ENCODE measurements at places on chromosomes 7 and 10.

DNA sequence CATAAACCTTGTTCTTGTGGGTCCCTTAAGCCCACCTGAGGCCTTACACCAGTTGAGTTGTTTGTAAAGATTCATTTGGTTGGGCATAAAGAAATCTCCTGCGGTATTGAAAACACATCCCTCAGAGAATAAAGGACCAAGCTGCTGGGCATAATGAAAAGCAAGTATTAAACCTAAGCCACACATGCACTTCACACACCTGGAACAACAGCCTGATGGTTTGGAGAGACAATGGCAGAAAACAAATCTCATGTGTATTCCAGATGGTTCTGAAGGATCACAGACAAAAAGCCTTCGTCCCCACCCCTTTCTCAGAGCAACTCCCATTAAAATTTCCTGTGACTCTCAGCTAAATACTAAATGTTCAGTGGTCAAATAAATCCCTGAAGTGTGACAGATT is 44.2 kb downstream of the FEZF1 start:
- no peak for DNase-seq

GRCh38 chr10:67788028-67788886 is 49.7 kb downstream of the DNAJC12 start:
- peak; percentile 55 for DNase-seq

- no peak for DNase-seq
Measured at GRCh38 chr10:92913973-92914372, 65.7 kb downstream of the EXOC6 start.

DNA sequence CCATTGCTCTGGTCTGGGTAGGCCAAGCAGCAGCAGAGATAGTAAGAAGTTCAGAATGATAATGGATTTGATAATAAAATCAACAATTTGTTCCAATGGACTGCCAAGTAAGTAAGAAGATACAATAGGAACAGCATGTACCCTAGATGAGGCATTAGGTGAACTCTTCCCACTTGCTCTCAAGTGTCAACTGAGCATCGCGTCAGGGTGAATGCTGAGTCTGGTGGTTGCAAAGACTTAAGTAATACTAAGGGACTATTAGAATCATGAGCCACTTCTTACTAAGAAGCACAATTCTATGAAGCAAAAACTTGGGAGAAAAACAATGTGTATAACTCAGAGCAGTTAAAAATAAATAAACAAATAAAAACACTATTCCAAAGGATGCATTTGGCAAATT is 54.5 kb downstream of the LRRN3 start:
- no peak for DNase-seq

- no peak for DNase-seq
Measured at GRCh38 chr7:5423306-5423975, at the start of gene TNRC18. TSS of gene TNRC18 (minus strand) at chr7:5423834. CDS start at chr7:5421246, 2,588 bp downstream.

- no peak for DNase-seq
Measured at GRCh38 chr10:37947526-37947925, 28.9 kb downstream of the ZNF25 start.

DNA sequence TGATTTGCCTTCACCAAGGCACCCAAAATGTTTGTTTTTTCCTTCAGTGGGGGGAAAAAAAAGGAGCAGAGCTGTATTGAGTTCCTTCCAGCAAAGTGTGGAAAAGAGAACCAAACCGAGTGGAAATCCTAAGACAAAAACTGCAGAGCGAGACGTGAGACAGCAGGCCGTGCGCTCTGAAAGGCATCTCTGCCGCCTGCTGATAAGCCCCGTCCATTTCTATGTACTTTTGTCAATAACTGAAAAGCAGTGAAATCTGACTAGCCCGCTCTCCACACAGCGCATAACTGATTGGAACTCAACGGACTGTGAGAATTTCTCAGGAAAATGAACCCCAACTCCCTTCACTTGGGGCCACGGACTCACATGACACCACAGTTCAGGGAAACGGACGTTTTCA is 83.2 kb downstream of the COBL start:
- DNase-seq = no peak

GRCh38 chr7:105021967-105022366 is 8.0 kb downstream of the KMT2E start:
- DNase-seq = no peak

DNA sequence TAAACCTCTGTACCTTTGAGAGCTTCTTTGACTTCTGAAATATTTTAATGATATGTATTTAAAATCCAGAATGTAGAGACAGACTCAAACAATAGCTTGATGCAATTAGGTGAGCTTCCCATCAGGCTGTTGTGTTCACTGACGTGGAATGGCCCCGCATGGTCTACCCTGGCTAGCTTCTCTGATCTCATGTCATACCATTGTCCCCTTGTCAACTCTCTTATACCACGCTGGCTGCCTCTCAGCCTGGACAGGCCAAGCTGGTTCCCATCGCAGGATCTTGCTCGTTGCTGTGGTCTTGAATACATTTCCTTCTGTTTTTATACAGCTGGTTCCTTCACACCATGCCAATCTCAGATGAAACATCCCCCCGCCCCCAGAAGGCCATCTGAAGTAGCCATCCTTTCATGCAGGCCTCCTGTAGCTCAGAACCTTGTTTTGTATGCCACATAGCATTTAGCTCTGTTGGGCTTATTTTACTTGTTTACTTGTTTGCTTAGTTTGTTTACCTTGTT is 84.2 kb downstream of the FANK1 start:
- DNase-seq = no peak

GRCh38 chr10:116076621-116077020 is 196.4 kb downstream of the GFRA1 start:
- no peak for DNase-seq

- peak; percentile 90 for DNase-seq
Measured at GRCh38 chr7:116173051-116174028, 37.0 kb upstream of the TES start.

GRCh38 chr10:76902949-76903348 is 734.7 kb downstream of the KCNMA1 start:
- peak; percentile 31 for DNase-seq

DNA sequence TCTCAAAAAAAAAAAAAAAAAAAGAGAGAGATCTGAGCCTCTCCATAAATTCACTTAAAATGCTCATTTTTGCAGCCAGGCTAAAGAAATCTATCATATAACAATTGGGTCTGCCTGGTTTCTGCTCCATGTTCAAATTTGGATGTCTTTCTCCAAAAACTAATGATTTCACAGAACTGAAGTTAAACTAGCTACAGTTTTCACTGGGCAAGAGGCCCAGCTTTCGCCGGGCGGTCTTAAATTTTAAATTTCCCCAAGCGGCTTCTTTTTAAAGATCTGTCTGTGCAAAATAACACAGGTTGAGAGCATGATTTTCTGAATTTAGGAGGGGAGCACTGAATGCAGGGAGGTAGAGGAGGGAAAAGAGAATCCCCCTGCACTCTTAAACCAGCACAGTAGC is 603.4 kb downstream of the KCNMA1 start:
- DNase-seq = no peak

DNA sequence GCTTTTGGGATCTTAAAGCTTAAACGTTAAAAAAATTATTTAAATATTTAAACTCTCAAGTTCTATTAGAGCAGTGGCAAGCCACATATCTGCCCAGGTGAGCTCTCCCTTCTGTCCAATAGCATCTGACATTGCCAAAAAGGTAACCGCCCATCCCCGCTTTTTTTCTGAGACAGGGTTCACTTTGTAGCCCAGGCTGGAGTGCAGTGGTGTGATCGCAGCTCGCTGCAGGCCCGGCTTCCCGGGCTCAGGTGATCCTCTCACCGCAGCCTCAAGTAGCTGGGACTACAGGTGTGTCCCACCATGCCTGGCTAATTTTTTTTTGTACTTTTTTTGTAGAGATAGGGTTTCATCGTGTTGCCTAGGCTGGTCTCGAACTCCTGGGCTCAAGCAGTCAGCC is 83.2 kb downstream of the RBM33 start:
- DNase-seq = no peak

DNA sequence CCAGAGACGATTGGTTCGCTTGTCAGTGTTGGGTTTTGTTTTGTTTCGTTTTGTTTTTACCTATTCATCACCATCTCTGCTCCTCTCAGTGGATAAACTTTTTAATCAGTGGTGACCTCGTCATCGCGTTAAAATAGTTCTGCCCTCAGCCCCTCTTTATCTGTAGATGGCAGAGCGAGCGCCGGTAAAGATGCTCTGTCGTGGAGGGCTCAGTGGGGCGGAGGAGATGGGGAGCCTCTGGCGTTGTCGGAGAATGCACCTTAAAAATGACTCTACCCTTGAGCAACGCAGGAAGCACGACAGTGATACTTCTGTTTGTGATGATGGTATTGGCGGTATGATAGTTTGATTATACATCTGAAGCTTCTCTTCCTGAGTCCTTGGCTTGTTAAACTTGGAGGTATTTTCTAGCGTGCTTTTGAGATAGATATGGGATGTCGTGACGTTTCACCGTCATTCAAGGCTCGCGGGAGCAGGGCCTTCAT is 554 bp downstream of the CSGALNACT2 start:
- peak; percentile 45 for DNase-seq

DNA sequence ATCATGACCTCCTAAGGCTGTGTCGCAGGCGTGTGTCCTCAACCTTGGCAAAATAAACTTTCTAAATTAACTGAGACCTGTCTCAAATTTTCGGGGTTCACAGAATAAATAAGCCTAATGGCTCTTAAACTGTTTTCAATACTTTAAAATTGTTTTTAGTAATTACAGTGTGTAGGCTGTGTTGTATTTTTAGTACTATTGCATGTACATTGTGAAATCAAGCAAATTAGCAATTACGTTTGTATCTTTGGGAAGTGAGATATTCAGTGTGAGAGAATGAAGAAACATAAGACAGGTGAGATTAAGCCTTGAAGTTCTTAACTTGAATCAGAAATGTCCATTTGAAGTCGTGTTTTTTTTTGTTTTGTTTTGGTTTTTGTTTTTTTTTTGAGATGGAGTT is 4.8 kb upstream of the AKR1B10 start:
- DNase-seq = no peak

DNA sequence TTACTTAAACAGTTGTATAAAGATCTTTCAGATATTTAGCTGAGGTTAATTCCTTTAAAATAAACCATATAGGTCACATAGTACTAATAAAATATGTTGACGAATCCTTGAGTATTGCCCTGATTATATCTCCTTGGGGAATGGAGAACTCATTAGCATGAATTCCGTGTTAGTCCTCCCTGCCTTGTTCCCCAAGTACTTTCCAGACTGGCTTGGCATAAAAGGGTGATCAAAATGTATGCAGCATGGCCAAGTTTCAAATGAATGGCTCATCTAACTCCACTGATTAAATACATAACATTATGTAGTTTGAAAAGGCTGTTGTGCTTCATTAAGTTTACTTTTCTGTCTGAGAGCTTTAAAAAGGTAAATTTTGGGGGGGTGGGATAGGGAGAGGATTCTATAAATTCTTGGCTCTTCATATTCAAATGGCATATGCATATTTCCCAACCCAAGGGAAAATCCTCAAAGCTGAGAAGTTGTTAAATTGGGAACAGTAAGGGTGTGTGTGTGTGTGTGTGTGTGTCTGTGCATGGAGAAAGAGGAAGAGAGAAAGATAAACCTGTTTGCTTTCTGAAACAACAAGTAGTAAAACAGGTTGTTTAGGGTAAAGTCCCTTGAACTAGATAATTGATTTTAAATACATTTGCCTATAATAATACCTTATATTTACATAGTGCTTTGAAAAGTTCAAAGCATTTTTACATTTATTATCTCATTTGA is 4.8 kb upstream of the ADD3 start:
- DNase-seq = peak; percentile 64

- no peak for DNase-seq
Measured at GRCh38 chr7:1409555-1409954, 49.7 kb downstream of the MICALL2 start.

- no peak for DNase-seq
Measured at GRCh38 chr10:27242473-27242950, 1.9 kb upstream of the ACBD5 start.

- no peak for DNase-seq
Measured at GRCh38 chr10:131573707-131574106, 262.2 kb upstream of the TCERG1L start.

DNA sequence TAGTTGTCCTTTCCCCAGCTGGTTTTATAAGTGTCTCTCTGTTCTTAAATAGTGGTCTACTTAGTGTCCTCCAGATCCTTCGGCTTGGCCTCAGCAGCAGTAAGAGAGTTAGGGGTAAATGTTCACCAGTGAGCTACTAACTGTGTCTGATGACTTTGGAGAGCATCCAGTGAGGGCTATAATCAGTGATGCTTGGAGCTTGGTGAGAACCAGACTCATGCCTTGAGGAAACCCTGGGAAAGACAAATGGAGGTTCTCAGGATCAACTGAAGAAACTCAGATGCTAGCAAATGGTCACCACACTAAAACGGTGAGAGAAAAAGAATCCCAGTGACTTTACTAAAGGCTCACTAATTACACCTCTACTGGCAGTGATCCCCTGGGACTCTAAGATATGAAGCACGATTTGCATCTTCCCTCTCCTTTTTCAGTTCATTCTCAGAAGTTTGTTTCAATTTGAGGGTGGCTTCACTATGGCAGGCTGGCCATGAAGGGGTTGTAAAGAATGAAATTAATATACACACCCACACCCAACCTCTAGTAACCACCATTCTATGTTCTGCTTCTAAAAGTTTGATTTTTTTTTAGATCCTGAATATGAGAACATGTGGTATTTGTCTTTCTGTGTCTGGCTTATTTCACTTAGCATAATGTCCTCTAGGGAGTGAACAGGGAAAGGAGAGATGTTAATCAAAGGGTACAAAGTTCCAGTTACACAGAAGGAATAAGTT is 177.9 kb downstream of the PDE1C start:
- DNase-seq = no peak

GRCh38 chr10:13844651-13845050 is 257.9 kb downstream of the PRPF18 start:
- no peak for DNase-seq

DNA sequence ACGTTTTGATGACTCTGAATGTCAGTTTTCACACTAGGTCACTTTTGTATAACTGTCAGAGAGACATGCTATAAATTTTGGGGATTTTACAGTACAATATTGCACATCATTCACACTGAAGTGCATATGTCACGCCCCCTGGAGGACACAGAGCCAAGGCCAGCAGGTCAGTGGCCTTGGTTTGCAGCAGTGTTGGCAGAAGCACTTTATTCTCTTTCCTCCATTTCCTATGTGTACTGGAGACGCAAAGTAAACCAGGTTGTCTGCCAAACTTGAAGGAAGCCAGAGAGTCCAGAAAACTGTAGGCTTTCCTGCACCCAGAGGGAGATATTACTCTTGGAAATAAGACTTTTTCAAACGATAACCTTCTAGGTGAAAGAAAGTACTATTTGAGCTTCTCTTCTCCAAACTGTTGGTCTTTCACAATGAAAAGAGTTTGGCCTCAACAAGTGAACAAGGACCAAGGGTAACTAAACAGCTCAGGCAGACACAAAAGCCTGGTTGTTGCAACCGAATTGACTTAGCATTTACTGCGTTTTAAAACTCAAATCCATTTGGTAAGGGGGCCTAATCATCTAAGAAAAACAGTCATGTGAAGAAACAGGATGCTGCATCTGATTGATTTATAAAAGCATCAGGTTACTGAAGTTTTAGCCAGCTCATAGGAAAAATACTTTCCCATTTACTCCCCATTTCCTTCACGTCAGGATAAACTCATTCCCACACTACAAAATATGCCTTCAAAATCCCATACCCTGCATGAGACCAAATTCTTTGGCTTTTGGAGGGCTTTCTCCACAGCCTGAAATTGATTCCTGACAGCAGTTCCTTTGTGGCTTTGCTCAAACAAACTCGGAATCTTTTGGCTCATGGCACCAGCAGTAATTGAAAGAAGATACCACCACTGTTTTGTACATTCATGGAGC is 83.0 kb upstream of the SEC61G start:
- DNase-seq = peak; percentile 56

All from HT-29 (cell line).